ENCODE measurements at places on chromosomes 1 and 21.

DNA sequence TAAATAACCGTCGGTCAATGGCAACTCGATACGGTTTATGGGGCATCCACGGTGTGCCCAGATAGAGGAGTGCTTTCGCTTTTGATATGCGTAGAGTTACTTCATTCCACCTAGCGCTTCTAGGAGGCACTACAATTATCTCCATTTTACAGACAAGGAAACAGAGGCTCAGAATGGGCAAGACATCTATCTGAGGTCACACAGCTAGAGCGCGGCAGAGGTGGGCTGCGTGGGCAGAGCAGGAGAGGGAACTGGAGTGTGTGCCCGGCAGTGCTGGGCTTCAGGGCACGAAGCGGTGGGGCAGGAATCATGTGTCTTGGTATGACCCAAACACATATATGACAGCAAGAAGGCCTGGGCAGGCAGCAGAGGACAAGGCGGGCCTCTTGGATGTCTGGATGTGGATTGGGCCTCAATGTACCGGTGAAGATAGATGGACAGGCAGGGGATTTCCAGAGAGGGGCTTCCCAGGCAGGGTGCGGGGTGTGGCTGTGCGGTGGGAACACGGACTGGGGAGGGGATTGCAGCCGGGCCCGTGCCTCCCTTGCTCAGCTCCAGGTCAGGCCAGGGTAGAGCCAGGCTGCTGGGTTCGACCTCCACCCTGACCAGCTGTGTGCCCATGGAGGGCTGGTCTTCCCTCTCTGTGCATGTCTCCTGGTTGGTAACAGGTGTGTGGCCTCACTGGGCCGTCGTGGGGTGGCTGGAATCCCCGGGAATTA, 21.2 kb downstream of the TP73 start:
- no peak for DNase-seq

DNA sequence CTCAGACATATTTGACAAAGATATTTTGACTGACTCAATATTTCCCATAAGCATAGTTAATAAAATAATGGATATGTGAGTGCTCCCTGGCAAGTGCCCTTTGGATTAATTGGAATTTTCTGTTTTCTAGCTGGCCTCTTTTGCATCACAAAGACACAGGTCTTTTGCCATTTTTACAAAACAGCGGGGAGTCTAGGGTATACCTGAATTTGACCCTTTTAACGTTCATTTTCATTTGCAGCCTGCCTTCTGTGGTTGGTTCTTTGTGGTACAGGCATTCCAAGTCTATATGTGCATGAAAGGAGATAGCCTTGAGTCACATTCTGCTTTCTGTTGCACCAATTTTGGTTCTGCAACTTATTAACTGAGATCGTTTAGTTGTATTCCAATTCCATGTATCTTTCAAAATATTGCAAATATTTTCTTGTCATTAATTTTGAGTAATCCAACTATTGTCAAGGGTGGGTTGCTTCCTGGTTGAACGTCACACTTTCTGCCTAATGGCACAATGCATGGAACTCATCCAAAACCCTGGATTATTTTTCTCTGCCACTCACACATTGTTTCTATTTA, 171.7 kb downstream of the CRB1 start:
- DNase-seq = no peak

GRCh38 chr1:226903819-226904716, 33.7 kb downstream of the PSEN2 start:
- DNase-seq = no peak

DNA sequence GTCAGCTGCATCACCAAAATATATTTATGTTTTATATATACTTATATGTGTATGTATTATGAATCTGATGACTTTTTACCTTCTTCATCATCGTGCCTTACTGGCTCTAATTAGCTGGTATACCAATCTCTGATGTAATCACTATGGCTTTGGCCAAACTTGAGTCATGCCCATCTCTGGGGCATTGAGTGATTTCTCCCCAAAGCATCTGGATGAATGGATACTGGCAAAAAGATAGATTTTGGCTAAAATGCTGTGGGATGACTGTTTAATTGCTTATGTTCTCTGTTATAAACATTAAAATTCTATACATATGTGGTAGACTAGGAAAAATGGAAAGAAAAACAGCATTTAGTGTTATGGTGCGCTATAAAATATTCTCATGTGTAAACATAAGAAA, 19.6 kb downstream of the CDKN2C start:
- DNase-seq = no peak

GRCh38 chr1:74895411-74895810, 162.5 kb downstream of the TYW3 start:
- DNase-seq = no peak

DNA sequence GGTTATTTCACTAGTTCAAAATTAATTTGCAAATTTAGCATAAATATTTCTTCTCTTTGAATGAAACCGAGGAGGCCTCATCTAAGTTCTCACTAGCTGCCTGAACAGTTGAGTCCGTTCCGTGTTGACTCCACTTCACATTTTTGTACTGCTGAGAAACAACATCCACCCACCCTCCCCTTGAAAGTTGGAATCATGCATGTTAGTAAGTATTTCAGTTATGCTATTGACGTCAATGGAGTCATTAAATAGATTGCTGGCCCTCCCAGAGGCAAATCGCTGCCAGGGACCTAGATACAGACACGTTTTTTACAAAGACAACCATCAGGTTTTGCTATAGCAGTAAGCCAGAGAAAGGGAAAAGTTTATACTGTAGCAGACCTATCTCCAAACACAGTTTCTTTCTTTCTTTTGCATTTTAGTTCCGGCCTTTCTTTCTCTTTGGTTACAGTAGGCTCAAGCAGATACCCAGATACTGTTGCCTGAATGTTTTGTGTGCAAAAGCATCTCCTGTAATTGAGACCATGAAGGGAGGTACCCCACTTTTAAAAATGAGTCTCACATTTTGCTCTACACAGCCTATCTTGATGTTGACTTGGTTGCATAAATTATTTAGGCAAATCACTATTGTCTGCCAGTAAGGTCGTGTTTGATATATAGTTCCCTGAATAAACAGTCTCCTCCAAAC, 262.6 kb upstream of the SGIP1 start:
- DNase-seq = peak; percentile 46

GRCh38 chr1:49163031-49163430, 386.3 kb upstream of the BEND5 start:
- no peak for DNase-seq

DNA sequence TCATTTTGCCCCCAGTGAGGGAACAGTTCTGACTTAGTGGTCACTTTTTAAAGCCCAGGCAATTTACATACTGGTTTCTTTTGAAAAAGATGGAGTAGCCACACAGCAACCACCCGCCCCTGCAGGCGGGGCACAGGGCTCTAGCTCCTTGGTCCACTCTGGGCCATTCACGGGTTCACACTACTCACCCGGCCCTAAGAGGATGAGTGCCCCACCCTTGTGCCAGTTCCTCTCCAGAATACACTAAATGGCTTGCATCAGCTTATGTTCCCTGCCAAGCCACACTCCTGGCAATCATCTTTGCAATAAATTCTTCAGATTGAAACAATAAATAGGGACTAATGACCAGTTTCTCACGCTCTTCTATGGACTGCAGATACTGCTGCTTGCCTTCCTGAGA, 15.7 kb upstream of the ATP13A2 start:
- DNase-seq = no peak

GRCh38 chr1:92310185-92310597, 11.3 kb downstream of the RPAP2 start:
- no peak for DNase-seq

- no peak for DNase-seq
Measured at GRCh38 chr21:18985584-18985983, 582.0 kb upstream of the TMPRSS15 start.

DNA sequence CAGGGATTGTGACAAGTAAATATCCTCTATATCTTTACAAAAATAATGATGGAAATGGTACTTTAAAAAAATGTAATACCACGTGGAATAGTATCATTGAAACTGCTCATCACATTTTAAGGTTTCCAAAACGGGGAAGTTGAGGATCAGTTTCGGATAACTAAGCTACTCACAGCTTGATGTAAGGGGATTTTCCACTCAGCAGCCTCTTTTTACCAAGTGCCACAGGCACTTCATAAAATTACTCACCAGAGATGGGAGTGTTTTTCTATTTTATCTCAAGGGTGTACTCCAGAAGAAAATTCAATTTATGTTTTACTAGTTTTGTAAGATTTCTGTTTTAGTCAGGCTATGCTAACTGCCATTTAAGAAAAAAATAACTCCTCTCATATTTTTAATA, 91.7 kb downstream of the TPR start:
- DNase-seq = no peak

DNA sequence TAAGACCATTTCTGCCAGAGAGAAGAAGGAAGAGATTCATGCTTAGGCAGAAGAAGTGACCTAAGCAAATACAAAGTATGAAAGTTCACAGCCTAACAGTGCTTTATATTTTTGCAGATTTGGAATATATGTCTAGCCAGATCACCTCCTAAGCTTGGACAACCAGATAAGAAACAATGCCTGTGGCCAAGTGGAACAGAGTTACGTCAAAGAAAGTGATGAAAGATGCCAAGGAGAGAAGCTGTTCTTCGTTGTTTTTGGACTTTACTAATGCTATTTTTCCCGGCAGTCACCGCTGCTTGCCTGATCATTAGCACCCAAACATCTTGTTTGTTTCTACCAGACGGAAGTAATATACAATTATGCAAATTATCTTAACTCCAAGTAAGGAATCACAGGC, 489.2 kb upstream of the C1orf87 start:
- no peak for DNase-seq

DNA sequence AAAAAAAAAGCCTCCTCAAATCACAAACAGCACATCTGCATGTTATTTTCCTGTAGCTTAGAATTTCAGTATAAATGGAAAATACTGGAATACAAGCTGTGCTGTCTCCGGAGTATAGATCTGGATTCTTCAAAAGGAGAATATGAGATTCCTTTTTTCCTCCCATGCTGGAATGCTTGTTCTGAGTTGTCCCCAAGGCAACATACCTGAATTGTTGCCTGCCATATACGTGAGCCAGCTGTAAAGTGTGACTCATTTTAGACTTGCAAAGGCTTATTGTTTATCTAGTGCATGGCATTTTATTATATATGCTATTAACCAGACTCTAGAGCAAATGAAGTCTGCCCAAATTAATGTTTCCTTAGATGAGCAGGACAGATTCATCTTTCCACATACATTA, 95.0 kb upstream of the C1orf105 start:
- no peak for DNase-seq

DNA sequence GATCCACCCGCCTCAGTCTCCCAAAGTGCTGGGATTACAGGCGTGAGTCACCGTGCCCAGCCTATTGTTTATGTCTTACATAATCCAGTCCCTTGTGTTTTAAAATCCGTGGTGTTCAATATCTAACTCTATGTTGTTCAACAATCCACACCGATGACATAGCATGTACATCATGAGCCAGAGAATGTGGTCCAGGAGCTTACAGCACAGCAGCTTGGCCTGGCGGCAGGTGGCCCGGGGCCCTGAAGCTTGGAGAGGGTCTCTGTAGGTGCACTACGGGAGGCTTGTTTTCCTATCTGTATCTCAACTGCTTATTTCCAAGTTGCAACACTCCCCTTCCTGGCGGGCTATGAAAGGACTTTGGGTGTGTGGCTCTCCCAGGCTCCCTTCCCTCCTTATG, 138.4 kb downstream of the ADSS2 start:
- DNase-seq = no peak

Data from NCI-H510A (cell line).